ENCODE measurements at places on chromosomes 7 and 10.

- DNase-seq, result no peak
These were observed 65.1 kb downstream of the RGS10 start for GRCh38 chr10:119477444-119477843.

DNA sequence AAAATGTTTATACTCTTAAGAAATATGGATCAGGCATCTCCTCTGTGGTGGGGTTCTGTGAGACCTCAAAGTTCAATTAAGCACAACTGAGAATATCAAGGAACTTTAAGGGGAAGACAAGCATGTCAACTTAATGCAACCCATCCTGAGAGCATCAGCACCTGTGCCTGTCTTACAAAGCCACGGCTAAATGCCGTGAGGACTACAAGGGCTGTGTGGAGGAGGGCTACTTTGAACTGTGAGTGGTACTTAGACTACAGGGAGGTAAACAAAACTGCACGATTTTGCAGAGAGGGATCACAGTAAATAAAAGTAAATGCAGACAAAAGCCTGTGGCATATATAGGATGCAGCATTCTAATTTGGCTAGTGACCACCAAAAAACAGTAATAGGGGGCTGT lies 139.1 kb downstream of the ATE1 start:
- DNase-seq, result no peak

DNA sequence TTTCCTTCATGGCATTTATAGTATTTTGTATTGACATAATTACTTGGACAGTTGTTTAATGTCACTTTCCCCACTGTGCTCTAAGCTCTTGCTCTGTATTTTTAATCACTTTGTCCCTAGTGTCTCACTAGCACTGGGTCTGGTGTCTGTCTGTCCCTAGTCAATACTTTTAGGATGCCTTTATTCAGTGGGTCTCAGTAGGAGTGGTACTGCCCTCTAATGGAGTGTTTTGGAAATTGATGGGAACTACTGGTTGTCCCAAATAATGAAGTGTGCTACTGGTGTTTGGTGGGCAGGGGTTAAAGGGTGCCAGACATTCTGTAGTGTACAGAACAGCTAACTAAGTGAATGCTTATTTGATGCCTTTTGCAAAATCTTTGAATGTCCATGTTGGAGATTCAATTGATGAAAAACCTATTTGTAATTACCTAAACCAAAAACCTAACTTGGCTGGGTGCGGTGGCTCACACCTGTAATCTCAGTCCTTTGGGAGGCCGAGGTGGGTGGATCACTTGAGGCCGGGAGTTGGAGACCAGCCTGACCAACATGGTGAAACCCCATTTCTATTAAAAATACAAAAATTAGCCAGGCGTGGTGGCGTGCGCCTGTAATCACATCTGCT lies 33.3 kb downstream of the CDK14 start:
- DNase-seq, result no peak

DNA sequence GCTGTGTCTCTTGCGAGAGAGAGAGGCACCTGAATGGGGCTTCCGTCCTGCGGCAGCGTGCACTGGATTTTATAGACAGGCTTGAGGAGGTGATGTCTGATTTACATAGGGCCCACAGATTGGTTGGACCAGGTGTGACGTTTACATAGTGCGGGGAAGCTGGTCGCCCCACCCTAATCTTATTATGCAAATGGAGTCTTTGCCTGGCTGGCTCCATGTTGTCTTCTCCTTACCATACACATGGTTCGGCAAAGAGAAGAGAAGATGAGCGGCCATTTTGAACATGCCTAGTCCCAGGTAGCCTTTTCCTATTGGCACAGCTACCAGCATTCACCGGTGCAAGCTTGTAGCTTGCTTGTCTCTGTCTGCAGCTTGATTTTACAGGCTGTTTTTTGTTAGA lies 238.5 kb upstream of the GALNT17 start:
- DNase-seq, result no peak

- DNase-seq, result no peak
These were observed 12.4 kb upstream of the TFAM start for GRCh38 chr10:58372607-58373441.

- DNase-seq, result no peak
These were observed 19.2 kb downstream of the CRPPA start for GRCh38 chr7:16402091-16402490.

DNA sequence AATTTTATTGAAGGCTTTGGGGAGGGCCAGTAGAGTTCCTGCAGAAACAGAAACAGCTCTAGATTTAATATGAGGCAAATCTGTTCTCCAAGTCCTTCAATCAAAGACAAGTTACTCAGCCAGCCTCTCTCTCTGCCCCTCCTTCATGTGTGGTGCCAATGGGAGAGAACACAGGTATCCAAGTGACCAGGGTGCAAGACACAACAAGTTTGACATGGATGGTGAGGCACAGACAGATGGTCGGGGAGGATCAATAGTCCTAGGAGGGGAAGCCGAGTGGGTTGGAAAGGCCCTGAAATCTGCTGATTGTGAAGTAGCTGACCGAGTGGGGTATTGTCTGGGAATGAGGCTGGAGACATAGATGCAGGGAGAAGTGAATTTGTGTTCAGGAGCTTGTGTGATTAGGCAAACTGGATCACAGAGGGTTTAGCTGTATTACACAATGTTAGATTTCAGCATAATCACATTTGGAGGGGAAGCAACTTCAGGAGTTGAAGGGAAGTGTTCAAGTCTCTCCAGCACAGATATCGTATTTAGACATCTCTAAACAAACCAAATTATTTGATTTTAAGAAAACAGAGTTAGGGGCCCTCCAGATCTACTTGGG lies 1.5 kb downstream of the GIMAP1 start:
- no peak for DNase-seq

- DNase-seq, result no peak
These were observed 102.1 kb upstream of the PDGFA start for GRCh38 chr7:621572-622285.

DNA sequence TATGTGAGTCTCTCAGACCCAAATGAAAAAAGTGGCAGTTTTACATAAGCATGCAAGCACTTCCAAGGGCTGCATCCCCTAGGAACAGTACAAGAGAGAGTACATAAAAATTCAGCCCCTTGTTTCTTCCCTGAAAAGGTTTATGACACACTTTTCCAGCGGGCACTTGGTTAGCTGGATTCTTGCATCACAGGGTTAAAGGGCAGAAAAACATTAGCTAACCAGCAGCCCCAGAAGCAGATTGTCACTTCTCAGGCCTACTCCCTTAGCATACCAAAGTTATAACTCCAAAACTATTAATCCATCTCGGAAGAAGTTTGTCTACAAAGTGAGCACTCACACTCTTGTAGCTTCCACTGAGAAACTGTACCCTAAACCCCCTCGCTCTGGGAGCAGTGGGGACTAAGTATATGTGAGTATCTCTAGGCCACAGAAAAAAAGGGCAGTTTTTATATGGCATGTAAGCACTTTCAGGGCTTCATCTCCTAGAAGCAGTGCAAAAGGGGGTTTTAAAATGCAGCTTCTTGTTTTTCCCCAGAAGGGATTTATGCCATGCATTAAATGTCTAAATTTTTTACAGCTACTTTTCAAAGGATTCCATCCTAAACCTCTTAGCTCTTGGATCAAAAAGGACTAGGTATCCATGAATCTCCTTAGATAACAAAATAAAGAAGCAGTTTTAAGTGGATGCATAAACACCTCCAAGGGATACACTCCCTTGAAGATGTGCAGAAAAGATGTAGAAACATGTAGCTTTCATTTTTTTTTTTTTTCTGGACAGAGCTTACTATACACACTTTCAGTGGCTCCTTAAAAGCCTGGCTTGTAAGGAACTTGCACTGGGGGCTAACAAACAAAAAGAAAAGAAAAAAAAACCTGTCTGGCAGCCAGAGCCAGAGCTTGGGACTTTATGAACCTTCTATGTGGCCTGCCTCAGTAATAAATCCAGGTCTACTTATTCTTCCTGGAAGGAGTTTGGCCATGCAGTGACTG lies 956.7 kb downstream of the CCSER2 start:
- DNase-seq, result no peak
